ENCODE measurements at places on chromosomes 3 and 15.

DNA sequence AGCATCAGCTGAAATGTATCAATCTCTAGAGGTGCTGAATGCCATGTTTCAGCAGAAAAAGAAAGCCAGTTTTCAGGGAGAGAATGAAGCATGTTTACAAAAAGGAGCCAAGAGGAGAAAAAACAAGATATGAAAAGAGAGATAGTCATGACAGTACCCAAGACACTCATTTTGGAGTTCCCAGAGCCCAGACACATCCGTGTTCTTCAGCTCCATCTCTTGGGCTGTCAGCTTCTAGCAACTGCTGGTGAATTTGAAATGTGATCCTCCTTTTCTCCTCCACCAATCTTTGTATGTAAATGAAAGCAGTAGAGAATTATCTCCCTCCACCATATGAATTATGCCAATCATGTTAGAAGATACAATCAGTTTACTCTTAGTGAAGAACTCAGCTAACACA is 93.0 kb upstream of the SLC25A36 start:
- DNase-seq = no peak

DNA sequence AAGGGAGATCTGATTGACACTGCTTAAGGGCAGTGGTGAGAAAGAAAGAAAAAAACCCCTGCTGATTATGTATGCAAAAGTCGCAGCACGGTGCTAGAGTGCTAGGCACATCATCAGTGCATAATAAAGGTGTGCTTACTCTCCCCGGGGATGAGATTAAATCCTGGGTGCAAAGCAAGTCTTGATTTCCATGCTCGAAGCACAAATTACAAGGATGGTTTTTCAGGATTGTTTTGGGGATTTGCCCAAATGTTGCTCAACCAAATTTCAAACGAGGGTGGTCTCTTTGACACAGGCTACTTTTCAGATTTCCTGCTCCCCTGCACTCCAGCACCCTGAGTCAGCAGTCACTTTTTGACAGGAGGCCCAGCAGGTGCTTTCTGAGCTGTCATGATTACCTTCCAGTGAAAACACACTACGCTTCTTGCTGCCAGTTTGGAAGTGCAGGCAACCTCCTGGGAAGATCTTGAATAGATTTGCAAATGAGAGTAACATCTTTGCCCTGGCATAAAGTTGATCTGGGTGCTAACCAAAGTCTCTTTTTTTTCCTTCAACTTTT is 167.5 kb upstream of the TRIM42 start:
- no peak for DNase-seq

- no peak for DNase-seq
Observed at GRCh38 chr15:46242935-46243334, 608.1 kb downstream of the SQOR start.

- DNase-seq = no peak
Observed at GRCh38 chr3:3365716-3366115, 186.2 kb upstream of the CRBN start.

DNA sequence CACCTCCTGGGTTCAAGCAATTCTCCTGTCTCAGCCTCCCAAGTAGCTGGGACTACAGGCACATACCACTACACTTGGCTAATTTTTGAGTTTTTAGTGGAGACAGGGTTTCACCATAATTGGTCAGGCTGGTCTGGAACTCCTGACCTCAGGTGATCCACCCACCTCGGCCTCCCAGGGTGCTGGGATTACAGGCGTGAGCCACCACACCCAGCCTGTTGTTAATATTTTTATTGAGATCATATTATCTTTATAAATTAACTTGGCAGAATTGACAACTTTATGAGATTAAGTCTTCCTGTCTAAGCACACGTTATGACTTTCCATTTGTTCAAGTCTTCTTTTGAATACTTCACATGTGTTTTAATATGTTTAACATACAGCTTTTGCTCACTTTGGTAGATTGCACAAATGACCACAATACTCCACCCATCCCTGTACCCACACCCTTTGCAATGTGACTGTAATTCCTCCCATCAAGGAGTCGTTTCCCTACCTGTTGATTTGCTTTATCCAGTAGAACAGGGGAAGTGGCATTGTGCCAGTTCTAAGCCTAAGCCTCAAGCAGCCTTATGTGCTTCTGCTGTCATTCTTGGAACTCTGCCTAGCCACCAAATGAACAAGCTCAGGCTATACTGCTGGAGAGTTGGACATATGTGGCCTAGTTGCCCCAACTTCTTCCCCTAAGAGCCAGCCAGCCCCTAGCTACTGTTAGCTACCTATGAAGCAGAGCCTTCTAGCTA is 8.2 kb downstream of the XYLB start:
- DNase-seq = no peak

DNA sequence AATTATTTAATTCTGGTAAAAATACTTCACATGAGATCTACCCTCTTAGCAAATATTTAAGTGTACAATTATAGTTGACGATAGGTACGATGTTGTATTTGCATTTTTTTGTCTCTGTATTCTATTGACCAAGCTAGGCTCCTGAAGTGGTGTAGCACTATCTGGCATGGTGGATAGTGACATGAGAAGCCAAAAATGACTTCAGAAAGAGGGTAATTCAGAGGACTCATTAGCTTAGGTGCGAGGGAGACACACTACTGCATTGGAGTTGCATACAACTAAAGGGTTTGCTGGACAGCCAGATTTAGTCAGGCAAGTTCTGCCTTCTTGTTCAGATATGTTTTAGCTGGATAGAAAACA is 50.6 kb downstream of the KBTBD8 start:
- no peak for DNase-seq

DNA sequence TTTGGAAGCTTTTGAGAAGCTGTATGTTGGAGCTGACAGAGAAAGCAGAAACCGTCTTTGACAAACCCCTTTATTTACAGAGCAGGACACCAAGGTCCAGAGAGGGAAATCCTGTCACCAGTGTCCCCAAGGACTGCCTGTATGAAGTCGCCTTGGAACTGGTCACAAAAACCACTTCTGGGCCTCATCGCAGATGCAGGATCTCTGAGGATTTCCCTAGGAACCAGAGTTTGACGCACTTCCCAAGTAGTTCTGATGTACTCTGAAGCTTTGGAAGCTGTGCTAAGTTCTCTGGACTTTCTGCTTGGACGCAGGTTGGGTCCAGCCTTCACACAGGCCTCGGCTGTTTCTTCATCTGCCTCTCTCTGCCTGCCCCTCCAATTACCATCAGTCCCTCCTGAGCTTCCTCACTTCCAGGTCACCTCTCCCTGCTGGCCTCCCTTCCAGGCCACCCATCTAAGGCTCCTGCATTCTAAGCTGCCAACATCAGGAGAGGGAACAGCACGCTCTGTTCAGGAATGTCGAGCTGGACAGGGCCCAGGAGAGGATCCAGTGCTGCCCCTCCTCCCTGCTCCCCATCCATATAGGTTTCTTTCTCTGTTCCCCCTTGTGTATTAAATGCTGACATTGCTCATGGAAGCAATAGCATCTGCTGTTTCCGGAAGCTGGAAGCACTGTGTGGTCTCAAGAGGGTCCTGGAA is 270.8 kb downstream of the OPA1 start:
- no peak for DNase-seq

GRCh38 chr3:55622116-55622515 is 135.0 kb upstream of the WNT5A start:
- DNase-seq = no peak

DNA sequence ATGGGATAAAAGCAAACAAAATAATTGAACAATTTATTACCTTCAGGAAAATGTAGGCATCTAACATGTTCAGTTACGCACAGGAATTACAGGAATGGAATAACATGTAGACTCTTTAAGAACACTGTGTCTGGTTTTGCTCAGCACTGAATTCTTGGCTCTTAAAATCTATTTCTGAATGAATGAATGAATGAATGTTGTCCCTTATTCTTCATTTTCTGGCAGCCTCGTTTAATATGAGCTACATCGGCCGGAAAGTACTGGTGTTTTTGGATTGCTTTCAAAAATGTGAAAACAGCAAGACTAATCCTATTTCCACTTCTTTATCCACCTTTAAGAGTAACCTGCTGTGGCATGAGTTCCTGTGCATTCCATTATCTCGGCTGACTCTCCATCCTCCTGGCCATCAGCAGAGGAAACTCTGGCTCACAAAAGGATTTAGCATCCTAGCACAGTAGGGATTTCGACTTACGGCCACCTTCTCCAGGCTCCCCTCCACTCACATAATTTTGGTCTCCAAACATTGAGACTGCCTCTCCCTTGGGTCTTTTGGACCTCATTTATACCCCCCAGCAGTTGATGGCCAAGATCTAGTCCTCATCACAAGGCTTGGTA is 145.3 kb downstream of the FOXP1 start:
- DNase-seq = no peak

- no peak for DNase-seq
Observed at GRCh38 chr15:81929557-81929956, 116.3 kb downstream of the MEX3B start.

- DNase-seq = no peak
Observed at GRCh38 chr15:58078591-58078990, 13.1 kb upstream of the ALDH1A2 start.

DNA sequence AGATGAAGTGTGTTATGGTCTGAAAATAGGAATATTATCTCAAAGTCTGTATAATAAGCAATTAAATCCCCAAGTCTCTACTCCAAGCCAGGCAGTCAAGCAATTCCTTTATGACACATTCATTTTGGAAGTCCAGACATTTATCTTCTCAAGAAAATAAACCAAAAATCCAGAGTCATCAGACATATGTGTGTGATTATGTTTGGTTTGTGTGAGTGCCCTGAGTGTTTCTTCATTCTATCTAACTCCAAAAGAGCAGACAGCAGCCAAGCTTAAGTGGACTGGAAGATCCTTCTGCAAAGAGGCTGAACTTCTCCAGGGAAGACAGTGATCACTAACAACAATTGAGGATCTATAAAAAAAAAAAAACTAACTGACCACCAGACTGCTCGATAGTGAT is 239.8 kb downstream of the STAG1 start:
- DNase-seq = no peak

GRCh38 chr3:121592856-121593702 is at the start of gene FBXO40:
TSS of gene FBXO40 (plus strand) at chr3:121593379. CDS start at chr3:121620576, 27,197 bp downstream.
- no peak for DNase-seq

GRCh38 chr3:120661106-120661905 is 20.7 kb downstream of the HGD start:
- no peak for DNase-seq

GRCh38 chr3:47323431-47324277 is 40.9 kb downstream of the KLHL18 start:
- DNase-seq = no peak

All from stimulated activated CD4-positive, alpha-beta T cell treated with anti-CD3 and anti-CD28 coated beads, Interleukin-1b, Interleukin-23, amount 100 ng/mL, for 48 hours (primary cell).